ENCODE measurements at places on chromosomes 4 and X. TPM values are rescaled to one million over a fixed set of nuclear protein-coding genes. Genes with fewer than 3 reads are reported as not detected.

The RIBC1 gene
- total RNA-seq, result 0.39 TPM

The HAND2 gene
- not detected for total RNA-seq

- H3K27me3 ChIP-seq, result no peaks in the 10 kb centered on the region
- no peak for DNase-seq
- H3K4me3 ChIP-seq, result no peak overlapping the region
- H3K4me1 ChIP-seq, result no peaks in the 10 kb centered on the region
- no peak overlapping the region for H3K27ac ChIP-seq
- H3K36me3 ChIP-seq, result 0 out of 2 replicates have a peak, but pooled peaks cover 2% of the 10 kb centered on the region
Observed at GRCh38 chr4:113587640-113588275, 173.8 kb downstream of the CAMK2D start.

DNA sequence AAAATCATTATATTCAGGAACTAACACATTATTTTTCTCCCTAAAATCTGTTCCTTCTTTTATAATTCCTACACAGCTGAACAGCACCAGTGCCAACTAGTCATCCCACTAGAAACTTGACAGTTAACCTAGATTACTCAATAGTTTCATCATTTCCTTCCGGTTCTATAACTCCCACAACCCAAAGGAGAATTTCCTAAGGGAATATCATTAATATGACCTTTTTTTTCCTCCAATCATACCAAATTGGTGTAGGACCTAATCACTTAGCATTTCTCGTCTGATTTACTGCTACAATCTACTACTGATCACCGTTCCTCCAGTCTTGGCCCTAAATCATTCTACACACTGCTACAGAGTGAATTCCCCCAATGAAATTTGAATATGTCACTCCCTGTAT is 45.9 kb downstream of the WDFY3 start:
- peaks cover 14% of the 10 kb centered on the region for H3K36me3 ChIP-seq
- H3K4me3 ChIP-seq, result no peak overlapping the region
- no peaks in the 10 kb centered on the region for H3K27me3 ChIP-seq
- peak overlapping the region; percentile 46 for H3K27ac ChIP-seq

The DNAAF6 gene
- total RNA-seq, result not detected

Measured in SJSA1 (cell line).